ENCODE measurements at places on chromosomes 2 and 18.

DNA sequence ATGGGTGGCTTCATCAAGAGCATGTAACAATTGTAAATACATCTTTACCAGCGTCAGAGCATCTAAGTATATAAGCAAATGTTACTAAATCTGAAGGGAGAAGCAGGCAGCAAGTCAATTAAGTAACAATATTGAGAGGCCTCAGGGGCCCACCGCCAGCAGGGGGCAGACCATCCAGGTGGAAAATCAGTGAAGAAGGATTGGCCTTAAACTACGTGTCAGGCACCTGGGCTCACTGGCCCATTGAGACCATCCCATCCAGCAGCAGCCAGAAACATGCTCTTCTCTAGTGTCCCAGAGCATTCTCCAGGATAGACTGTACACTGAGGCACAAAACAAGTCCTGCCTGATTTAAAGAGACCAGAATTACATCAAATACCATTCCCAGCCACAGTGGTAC is 96.2 kb upstream of the SNTG2 start:
- peak; percentile 16 for DNase-seq

GRCh38 chr2:40668425-40668824 is 216.5 kb upstream of the SLC8A1 start:
- DNase-seq, result no peak

DNA sequence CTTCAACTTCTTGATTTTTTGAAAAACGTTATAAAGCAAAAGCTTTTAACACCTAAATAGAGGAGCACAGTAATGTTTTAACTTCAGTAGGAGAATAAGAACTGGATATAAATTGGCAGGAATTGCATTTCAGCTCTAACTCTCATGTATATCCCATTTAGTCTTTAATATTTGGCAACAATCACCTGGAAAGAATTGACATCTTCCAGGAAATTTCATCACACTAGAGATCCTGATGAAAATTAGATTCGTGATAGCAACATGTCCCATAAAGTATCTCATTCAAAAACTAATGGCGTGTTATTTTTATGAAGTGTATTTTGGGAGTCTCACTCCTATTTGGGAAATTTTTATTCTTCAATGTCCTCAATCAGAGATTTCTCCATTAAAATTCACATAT is 131.1 kb upstream of the DNAJC10 start:
- no peak for DNase-seq

DNA sequence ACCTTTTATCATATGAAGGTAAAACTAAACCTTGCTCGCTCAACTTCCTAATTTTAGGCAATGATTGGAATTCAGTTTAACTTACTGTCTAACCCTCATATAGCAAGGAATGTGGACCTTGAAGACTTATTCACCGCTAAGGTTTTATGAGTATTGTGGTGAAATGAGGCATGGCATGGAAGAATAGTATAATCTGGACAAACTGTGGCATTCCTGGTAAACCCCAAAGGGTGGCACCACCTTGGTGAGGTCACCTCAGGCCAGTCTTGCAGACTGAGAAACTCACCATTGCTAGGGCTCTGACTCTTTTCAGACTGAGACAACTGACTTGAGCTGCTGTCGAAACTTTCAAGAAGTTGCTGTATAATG is 51.1 kb upstream of the EHBP1 start:
- no peak for DNase-seq

DNA sequence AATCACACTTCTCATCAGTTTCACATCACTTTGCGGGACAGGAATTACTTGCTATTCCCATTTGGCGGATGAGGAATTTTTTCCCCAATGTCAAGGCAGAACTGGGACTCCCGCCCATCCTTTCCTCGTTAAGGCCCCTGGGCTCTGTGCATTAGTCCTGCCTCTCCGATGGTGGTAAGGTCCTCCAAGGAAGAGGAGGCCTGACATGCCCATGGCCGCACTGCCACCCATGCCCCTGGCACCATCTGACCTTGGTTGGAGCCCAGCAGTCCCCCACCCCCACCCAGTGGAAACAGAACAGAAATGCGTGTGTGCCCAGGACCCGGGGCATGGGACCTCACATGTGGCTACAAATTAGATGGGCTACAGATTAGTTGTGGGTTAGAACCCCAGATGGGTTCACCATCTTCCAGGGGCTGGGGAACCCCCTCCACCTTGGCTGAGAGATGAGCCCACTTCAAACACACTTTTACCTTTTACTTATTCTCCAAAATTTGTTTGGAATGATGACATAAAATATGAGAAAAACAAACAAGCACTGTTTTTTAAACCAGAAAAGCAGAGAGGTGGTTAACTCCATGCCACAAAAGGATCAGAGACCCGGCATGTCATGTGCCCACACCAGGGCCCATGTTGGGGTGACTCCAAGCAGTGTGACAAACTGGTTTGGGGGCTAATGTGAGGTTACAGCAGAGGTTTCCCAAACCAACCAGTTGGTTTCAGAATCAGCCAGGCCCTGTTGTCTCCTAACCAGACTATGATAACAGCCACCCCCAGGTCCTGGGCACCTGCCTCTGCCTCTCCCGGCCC is 11.0 kb upstream of the DUSP2 start:
- peak; percentile 53 for DNase-seq

Data from stimulated activated CD4-positive, alpha-beta T cell treated with anti-CD3 and anti-CD28 coated beads, Interleukin-4, amount 100 ng/mL, for 48 hours (primary cell).